ENCODE measurements at places on chromosomes 7 and 10. TPM values are rescaled to one million over a fixed set of nuclear protein-coding genes. Genes with fewer than 3 reads are reported as not detected.
A peak's percentile ranks its signal among the peaks of the same experiment; 100 is the strongest.

MEOX2 gene
- total RNA-seq = 0.42 TPM

LIPF gene
- not detected for total RNA-seq

RBP3 gene
- total RNA-seq = not detected

PON1 gene
- 281 TPM for total RNA-seq

ITGA8 gene
- total RNA-seq = 0.80 TPM

WEE2 gene
- not detected for total RNA-seq

MAD1L1 gene
- total RNA-seq = 19.6 TPM

SHH gene
- 15.1 TPM for total RNA-seq

GRCh38 chr10:10332786-10333185 lies 684.9 kb upstream of the CELF2 start:
- H3K27ac ChIP-seq = no peak overlapping the region
- no peak for DNase-seq
- H3K4me3 ChIP-seq = no peak overlapping the region
- H3K27me3 ChIP-seq = no peaks in the 10 kb centered on the region

DNA sequence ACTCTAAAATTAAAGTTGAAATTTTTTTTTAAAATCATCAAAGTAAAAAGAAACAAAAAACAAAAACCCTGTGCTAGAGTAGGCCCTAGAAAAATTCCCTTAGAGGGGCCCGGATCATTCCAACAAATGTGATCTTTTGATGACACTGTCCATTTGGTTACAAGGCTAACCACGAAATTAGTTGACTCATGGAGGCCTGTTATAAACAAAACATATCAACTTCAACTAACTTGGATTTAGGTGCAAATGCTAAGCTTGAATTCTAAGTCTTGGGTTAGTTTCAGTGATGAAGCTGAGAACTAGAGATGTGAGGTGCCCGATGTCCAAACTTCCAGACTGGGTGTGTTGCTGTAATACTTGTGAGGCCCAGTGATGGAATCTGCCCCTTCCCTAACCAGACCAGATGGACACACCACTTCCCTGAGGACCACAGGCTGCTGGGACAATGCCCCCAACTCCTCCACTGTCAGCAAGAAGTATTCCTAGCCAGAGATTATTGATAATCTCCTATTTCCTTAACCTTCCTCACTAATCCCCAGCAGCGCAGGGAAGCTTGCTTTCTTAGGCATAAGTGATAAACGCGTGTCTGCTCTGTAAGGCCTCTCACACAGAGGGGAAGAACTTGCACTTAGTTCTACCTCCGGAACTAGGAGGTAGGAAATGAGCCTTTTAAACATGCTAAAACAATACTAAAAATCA lies 108.7 kb downstream of the RAPGEF5 start:
- H3K27me3 ChIP-seq = no peaks in the 10 kb centered on the region
- no peak overlapping the region for H3K4me3 ChIP-seq
- H3K27ac ChIP-seq = no peak overlapping the region
- no peaks in the 10 kb centered on the region for H3K36me3 ChIP-seq
- DNase-seq = no peak
- no peaks in the 10 kb centered on the region for H3K4me1 ChIP-seq

GRCh38 chr7:140262242-140262903 lies 85.6 kb upstream of the KDM7A start:
- H3K4me3 ChIP-seq = no peak overlapping the region
- no peaks in the 10 kb centered on the region for H3K36me3 ChIP-seq
- H3K4me1 ChIP-seq = no peaks in the 10 kb centered on the region
- no peak for DNase-seq
- H3K27me3 ChIP-seq = no peaks in the 10 kb centered on the region
- H3K27ac ChIP-seq = no peak overlapping the region

GRCh38 chr7:80766724-80767123 lies 128.3 kb downstream of the CD36 start:
- DNase-seq = no peak
- no peaks in the 10 kb centered on the region for H3K27me3 ChIP-seq
- no peak overlapping the region for H3K27ac ChIP-seq
- H3K36me3 ChIP-seq = no peaks in the 10 kb centered on the region
- H3K4me3 ChIP-seq = no peak overlapping the region

GRCh38 chr7:30563326-30563942 lies 31.2 kb upstream of the GARS1 start:
- no peaks in the 10 kb centered on the region for H3K36me3 ChIP-seq
- H3K27ac ChIP-seq = no peak overlapping the region
- H3K27me3 ChIP-seq = no peaks in the 10 kb centered on the region
- no peak overlapping the region for H3K4me3 ChIP-seq
- no peaks in the 10 kb centered on the region for H3K4me1 ChIP-seq

DNA sequence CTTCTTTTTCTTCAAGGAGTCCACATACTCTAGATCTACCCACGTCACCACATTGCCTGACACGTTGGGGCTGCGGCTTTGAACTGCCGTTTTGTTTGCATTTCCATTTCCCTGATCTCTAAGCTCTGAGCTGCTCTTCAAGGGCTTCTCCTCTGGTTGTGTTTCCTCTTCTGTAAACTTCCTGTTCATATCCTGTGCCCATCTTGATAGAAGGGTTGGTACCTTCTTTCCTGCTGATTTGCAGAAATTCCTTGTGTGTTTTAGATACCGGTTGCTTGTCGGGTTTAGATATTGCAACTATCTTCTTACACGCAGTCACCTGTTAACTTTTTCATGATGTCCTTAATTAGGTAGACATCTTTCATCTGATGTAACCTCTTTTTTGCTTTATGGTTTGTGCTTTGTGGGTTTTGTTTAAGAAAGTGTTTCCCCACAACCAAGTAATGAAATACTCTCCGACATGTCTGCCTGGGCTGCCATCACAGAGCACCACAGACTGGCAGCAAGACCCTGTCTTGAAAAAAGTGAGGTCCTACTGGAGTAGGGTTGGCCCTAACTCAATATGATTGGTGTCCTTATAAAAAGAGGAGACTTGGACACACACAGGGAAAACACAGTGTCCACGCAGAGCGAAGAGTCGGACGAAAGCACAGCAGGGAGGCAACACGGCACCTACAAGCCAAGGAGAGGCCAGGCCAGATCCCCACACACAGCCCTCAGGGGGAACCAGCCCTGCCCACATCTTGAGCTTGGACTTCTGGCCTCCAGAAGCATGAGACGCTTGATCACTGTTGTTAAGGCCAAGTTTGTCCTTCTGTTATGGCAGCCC lies 99.1 kb upstream of the PDGFA start:
- no peaks in the 10 kb centered on the region for H3K4me1 ChIP-seq
- no peaks in the 10 kb centered on the region for H3K27me3 ChIP-seq
- no peak for DNase-seq

DNA sequence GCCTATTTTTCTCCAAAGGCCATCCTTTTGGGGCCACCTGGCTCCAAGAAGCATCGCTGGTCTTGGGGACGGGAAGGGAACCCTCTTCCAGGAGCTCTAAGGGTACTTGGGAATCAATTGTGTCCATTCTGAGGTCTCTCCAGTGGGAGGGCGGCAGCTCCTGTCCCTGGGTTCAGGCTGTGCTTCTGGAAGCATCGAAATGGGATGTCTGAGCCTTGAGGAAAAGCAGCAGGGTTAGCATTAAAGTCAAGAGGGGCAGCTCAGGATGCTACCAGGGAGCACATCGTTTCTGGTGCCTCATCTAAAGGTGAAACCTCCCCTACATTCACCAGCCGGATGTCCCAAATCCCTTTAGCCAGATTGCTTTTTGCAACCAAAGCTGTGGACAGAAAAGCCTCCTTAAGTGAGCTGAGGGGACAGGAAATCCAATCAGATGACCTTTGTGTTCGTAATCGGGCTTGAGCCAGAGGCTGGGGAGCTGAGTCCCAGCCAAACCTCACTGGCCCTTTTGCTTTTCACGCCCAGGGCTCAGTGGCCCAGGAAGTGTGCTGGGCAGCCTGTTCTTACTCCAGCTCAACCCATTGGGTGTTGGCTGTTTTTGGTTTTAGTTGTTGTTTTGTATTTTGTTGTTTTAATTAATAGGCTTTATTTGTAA lies 88.8 kb upstream of the ANLN start:
- no peaks in the 10 kb centered on the region for H3K27me3 ChIP-seq
- DNase-seq = peak; percentile 73
- H3K4me1 ChIP-seq = peaks cover 37% of the 10 kb centered on the region

DNA sequence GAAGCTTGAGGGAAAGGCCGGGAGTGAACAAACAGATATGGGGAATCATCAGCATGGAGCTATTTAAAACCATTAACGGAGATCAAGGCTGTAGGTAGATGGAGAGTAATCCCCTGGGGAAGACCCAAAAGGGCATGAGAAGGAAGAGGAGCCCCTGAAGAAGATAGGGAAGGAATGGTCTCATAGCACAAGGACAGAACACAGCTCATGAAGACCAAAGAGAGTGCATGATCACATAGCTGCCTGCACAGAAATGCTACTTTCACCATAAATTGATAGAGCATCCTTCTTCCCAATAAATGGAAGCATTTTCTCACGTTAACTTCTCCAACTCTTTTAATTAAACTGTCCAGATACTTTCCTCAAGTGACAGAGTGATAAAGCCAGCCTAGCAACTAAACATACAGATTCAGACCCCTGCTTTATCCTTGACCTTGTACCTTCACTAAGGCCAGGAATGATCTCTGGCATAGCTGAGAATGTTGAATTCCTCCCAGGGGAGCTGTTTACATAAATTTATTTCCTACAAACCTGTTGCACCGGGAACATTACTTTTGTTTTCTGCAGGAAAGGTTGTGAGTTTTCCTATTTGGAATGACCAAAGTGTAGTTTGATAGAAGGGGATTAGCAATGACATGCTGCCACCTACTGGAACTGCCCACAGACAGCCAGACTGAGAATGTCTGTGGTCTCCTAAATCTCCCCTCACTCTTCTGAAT lies 110.8 kb upstream of the LRGUK start:
- H3K4me1 ChIP-seq = no peaks in the 10 kb centered on the region
- DNase-seq = no peak
- no peaks in the 10 kb centered on the region for H3K27me3 ChIP-seq
- H3K4me3 ChIP-seq = no peak overlapping the region
- no peak overlapping the region for H3K27ac ChIP-seq
- no peaks in the 10 kb centered on the region for H3K36me3 ChIP-seq

- H3K27ac ChIP-seq = no peak overlapping the region
- no peak for DNase-seq
- H3K27me3 ChIP-seq = no peaks in the 10 kb centered on the region
- no peaks in the 10 kb centered on the region for H3K4me1 ChIP-seq
- H3K4me3 ChIP-seq = no peak overlapping the region
Observed at GRCh38 chr7:23404546-23405239, 65.6 kb downstream of the IGF2BP3 start.

- H3K4me1 ChIP-seq = peaks cover 23% of the 10 kb centered on the region
- H3K36me3 ChIP-seq = no peaks in the 10 kb centered on the region
- DNase-seq = no peak
- H3K27ac ChIP-seq = peak overlapping the region; percentile 59
- H3K4me3 ChIP-seq = peak overlapping the region; percentile 29
Observed at GRCh38 chr10:133275684-133276092, 980 bp downstream of the ADAM8 start.

DNA sequence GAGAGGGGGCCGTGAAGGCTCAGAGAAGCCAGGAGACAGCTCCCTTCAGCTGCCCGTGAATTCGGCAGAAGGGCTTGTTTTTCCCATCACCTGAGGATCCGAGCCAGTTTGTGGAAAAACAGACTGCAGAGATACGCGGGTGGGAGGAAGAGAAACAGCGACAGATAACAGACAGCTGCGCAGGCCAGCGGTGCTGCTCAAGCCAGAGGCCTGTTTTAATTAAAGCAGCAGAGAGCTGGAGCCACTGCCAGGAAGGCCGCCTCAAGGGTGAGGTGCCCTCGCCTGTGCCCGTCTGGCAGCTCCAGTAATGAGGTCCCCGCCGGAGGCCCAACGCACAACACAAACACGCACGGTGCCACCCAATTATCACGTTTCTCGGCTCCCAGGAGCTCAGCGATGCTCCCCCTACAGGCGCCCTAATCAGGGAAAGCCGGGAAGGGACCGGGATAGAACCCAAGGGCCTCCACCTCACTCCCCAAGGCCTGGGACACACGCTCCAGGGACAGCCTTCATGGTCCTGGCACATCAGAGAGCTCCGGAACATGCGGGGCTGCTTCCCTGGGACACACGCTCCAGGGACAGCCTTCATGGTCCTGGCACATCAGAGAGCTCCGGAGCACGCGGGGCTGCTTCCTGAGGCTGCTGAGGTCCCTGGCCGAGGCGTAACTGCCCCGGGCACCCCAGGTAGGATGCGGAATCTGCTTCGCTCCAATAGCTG lies 60.6 kb upstream of the DNAAF5 start:
- H3K4me3 ChIP-seq = no peak overlapping the region
- no peak for DNase-seq
- H3K4me1 ChIP-seq = no peaks in the 10 kb centered on the region
- H3K27me3 ChIP-seq = no peaks in the 10 kb centered on the region
- no peaks in the 10 kb centered on the region for H3K36me3 ChIP-seq

GRCh38 chr7:157138101-157138423 lies 664 bp upstream of the UBE3C start:
- peaks cover 12% of the 10 kb centered on the region for H3K4me1 ChIP-seq
- no peaks in the 10 kb centered on the region for H3K36me3 ChIP-seq
- H3K27me3 ChIP-seq = no peaks in the 10 kb centered on the region
- no peak for DNase-seq

DNA sequence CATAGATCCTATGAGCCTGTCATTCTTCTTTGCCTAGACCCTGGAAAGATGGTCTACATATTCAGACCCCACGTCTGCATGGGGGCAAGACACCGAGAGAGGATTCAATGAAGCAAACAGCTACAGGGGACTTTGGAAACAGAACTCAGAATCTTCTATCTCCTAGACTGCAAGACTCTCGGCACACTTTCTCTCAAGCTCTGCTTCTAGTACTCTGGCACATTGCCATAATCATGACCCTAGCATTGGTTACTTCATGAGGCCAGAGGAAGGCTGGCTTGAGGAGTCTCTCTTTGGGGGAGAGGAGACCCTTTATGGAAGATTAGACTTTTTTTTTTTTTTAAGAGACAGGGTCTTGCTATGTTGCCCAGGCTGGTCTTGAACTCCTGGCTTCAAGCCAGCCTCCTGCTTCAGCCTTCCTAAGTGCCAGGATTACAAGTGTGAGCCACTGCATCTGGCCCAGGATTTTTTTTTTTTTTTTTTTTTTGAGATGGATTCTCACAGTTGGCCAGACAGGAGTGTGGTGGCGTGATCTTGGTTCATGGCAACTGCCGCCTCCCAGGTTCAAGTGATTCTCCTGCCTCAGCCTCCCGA lies 20.7 kb downstream of the CCDC3 start:
- no peak overlapping the region for H3K27ac ChIP-seq
- no peaks in the 10 kb centered on the region for H3K4me1 ChIP-seq
- H3K27me3 ChIP-seq = no peaks in the 10 kb centered on the region
- no peak overlapping the region for H3K4me3 ChIP-seq
- DNase-seq = no peak

- no peak for DNase-seq
- H3K27me3 ChIP-seq = no peaks in the 10 kb centered on the region
- H3K36me3 ChIP-seq = peaks cover 20% of the 10 kb centered on the region
- no peak overlapping the region for H3K27ac ChIP-seq
- H3K4me1 ChIP-seq = no peaks in the 10 kb centered on the region
Observed at GRCh38 chr10:131963811-131964210, 17.9 kb downstream of the BNIP3 start.

GRCh38 chr10:878333-878759 lies 53.2 kb downstream of the LARP4B start:
- H3K4me3 ChIP-seq = no peak overlapping the region
- H3K27me3 ChIP-seq = no peaks in the 10 kb centered on the region
- peak overlapping the region; percentile 54 for H3K27ac ChIP-seq
- H3K36me3 ChIP-seq = no peaks in the 10 kb centered on the region

- no peak overlapping the region for H3K27ac ChIP-seq
- no peak for DNase-seq
- H3K4me3 ChIP-seq = no peak overlapping the region
- H3K4me1 ChIP-seq = no peaks in the 10 kb centered on the region
Observed at GRCh38 chr7:124515106-124515830, 250.3 kb downstream of the GPR37 start.

- H3K27me3 ChIP-seq = no peaks in the 10 kb centered on the region
- no peaks in the 10 kb centered on the region for H3K4me1 ChIP-seq
- no peak overlapping the region for H3K4me3 ChIP-seq
- no peak for DNase-seq
- H3K27ac ChIP-seq = no peak overlapping the region
- no peaks in the 10 kb centered on the region for H3K36me3 ChIP-seq
Observed at GRCh38 chr7:29547421-29547820, 16.2 kb upstream of the PRR15 start.

Data from right lobe of liver (tissue), 6 donors.